ENCODE measurements at places on chromosomes 2 and 18.

DNA sequence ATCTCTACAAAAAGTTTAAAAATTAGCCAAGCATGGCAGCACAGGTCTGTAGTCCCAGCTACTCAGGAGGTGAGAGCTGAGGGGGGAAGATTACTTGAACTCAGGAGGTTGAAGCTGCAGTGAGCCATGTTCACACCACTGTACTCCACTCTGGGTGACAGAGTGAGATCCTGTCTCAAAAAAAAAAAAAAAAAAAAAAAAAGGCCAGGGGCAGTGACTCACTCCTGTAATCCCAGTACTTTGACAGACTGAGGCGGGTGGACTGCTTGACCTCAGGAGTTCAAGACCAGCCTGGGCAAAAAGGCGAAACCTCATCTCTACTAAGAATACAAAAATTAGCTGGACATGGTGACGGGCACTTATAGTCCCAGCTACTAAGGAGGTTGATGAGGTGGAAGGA lies 37.0 kb downstream of the PUM2 start:
- DNase-seq: no peak

GRCh38 chr18:45978084-45978483 lies 11.0 kb upstream of the EPG5 start:
- DNase-seq: peak; percentile 22

GRCh38 chr2:105812180-105813044 lies 67.7 kb downstream of the NCK2 start:
- DNase-seq: no peak

DNA sequence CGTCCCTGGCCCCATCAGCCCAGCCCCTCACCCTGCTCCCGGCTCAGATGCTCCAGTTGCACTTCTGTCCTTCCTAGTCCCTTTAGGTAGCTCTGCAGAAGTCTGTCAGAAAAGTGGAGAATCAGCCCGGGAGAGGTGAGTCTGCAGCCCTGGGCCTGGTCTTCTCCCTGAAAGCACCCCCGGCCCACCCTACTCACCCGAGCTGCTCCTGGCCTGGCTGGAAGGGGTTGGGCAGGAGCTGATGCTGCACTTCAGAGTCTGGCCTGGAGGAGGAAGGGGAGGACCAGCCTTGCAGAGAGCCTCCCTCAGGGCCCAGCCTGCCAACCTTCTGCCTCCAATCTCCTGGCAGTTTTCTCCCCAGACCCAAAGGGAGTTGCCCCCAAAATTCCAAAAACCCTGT lies 15.8 kb downstream of the KHK start:
- no peak for DNase-seq

- DNase-seq: no peak
Measured at GRCh38 chr2:121232626-121233265, 52.3 kb downstream of the TFCP2L1 start.

GRCh38 chr2:104871649-104871971 lies 17.7 kb downstream of the POU3F3 start:
- no peak for DNase-seq

- no peak for DNase-seq
Measured at GRCh38 chr2:43129676-43130547, 96.5 kb downstream of the ZFP36L2 start.

DNA sequence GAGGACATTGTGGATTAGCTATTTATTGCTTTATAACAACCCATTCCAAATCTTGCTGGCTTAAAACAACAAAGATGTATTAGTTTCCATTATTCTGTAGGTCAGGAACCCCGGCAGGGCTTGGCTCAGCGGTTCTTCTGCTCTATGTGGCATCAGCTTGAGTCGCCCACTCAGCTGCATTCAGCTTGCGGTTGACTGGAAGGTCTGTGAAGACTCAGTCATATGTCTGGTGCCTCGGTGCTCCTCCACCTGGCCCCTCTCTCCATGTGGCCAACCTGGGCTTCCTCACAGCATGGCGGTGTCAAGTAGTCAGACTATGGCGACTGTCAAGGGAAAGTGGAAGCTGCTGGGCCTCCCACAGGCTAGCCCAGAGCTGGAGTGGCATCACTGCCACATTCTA lies 48.6 kb downstream of the EMILIN2 start:
- no peak for DNase-seq

GRCh38 chr2:26033270-26033817 lies 540 bp upstream of the RAB10 start:
- DNase-seq: peak; percentile 69

GRCh38 chr2:236767941-236768340 lies 198.3 kb downstream of the ACKR3 start:
- no peak for DNase-seq

DNA sequence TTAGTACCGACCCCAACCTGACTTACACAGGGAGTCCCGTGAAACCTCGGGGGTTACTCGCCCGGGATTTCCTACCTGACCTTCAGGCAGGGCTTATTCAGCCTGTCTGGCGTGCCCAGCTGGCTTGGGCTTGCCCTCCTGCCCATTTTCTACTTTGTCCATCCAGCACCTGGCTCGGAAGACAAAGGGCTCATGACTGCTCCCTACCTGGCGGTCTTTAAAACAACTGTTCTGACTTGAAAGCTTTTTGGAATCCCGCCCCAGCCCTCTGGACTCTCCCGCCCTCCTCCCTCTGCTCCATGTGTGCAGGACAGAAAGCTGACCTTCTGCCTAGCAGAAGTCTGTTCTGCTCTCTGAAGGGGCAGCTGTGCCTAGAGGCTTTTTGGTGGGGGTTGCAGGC lies 43.1 kb downstream of the ACKR3 start:
- DNase-seq: no peak

GRCh38 chr2:150695451-150696135 lies 208.1 kb upstream of the RND3 start:
- no peak for DNase-seq

DNA sequence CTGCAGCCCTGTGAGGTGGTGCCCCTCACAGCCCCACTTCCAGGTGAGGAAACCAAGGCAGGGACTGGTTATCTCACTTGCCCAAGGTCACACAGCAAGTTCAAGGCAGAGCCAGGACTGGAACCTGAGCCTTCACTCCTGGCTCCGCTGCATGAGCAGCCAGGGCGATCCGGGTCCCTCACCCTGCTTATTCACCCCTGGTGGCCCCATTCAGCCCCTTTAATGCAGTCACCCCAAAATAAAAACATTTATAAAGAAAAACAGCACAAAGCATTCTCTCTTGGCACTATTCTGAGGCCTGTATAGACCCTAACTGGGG lies 57.3 kb downstream of the POLR1A start:
- DNase-seq: no peak

DNA sequence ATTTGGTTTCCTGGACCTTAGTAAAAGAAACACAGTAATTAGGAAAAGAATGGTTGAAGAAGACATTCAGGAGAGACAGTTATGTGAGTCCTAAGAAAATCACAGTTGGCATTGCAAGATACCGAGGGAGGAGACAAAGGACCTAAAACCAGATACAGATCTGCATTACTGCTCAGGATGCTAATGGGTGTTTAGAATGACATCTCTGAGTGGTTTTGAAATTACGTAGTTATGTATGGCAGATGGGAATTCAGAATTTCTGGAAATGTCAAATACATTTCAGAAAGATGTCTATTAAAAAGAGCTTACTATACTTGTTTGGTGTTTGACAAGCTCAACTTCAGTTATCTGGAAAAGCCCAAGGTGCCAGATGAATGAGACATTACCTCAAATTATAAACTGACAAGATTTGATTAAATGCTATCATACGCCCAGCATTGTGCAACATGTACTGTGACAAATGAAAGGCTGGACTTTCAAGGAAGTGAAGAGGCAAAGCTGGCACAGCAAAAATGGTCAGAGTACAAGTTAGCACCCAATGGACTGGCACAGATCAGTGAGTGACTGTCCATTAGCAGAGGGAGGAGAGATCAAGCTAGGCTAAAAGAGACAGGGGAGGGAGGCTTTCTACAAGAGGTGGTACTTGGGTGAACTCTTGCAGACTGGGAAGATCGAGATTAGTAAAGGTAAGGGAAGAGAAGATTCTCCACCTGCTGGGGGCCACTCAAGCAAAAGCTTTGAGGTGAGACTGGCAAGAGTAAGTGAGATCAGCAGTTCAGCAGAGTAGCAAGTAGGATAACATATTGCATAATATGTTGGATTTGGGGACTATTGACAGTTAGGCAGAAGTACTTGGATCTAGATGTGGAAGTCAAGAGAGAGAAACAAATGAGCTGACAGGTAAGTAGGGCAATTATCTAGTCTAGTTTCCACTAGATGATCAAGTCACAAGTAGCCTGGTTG lies 168.9 kb downstream of the CYRIA start:
- no peak for DNase-seq

DNA sequence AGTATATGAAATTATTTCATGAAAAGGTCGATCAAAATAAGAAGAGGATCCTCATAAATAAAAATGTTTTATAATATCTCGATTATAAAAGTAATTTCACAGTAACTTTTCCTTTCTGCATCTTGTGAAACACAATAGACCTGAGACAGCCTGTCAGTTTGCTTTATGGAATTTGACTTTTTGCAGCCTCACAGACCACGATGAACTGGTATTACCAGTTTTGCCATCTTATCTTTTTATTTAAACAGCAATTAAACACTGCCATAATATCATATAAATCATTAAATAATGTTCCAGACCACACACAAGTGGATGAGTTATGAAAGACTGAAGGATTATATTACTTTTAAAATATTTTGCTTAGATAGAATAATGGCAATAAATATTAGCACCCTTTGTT lies 10.7 kb upstream of the GALNT3 start:
- DNase-seq: no peak

DNA sequence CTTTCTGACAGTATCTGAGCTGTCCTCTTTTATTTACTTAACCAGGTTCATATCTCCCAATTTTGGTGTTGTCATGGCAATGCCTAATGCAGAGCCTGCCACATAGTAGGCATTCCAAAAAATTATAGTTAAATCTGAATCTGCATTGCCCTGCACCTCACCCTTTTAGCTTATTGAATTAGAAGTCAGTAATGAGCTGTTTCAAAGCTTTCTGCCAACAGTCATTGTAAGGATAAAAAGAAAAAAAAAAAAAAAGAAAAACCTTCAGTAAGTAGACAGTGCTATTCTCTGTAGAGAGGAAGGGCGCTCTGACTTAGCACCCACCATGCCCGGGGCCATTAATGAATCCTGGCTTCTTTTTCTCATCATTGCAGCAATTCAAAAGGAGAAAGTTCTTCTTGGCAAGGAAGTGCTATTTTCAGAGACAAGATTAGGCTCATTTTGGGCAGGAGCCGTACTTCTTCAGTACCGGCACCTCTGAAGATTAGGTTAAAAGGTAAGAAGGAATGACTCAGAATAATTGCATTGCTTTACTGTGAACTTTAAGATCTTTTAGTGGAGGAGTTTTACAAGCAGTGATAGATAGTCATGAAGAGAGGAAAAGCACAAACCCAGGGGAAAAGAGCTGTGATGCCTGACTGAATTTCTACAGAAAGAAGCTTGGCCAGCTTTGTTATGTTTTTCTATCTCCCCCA lies 2041.2 kb upstream of the PIK3C3 start:
- DNase-seq: no peak

All from iPS-NIHi11 (cell line).